ENCODE measurements at places on chromosomes 1 and 21. TPM values are rescaled to one million over a fixed set of nuclear protein-coding genes. Genes with fewer than 3 reads are reported as not detected.

The ZSWIM5 gene
- total RNA-seq, result 0.58 TPM

The ADCY10 gene
- 0.08 TPM for total RNA-seq

The MAP1LC3C gene
- not detected for total RNA-seq

The TRPM2 gene
- 8.8 TPM for total RNA-seq

The CD52 gene
- not detected for total RNA-seq

The THEM5 gene
- not detected for total RNA-seq

The NOS1AP gene
- total RNA-seq, result 0.43 TPM

The RIMKLA gene
- total RNA-seq, result 0.70 TPM

The C4BPA gene
- total RNA-seq, result 0.58 TPM

The C1orf185 gene
- total RNA-seq, result not detected

The KRTAP21-2 gene
- total RNA-seq, result not detected

The LCE6A gene
- not detected for total RNA-seq

The CAMK2N1 gene
- total RNA-seq, result 38.9 TPM

The HPDL gene
- 3.6 TPM for total RNA-seq

The SEMA4A gene
- 0.65 TPM for total RNA-seq

The SPATA21 gene
- 0.06 TPM for total RNA-seq

The EIF4G3 gene
- total RNA-seq, result 17.9 TPM

The FCN3 gene
- not detected for total RNA-seq

The FCRL6 gene
- not detected for total RNA-seq

The OMA1 gene
- 7.5 TPM for total RNA-seq

The FBLIM1 gene
- 20.9 TPM for total RNA-seq

The RYR2 gene
- not detected for total RNA-seq

The CKS1B gene
- total RNA-seq, result 366 TPM

The SPRR2E gene
- total RNA-seq, result not detected

The MMP23B gene
- total RNA-seq, result 1.1 TPM

The KRTAP20-4 gene
- total RNA-seq, result not detected

The CD164L2 gene
- not detected for total RNA-seq

The CCDC27 gene
- total RNA-seq, result not detected

The PLA2G2D gene
- not detected for total RNA-seq

The HUNK gene
- 1.3 TPM for total RNA-seq

The PLEKHA6 gene
- 20.3 TPM for total RNA-seq

The RNF186 gene
- total RNA-seq, result not detected

The ELF3 gene
- total RNA-seq, result 258 TPM

The DCDC2B gene
- not detected for total RNA-seq

The GSTM1 gene
- total RNA-seq, result not detected

The TBX15 gene
- 0.08 TPM for total RNA-seq

The WDR64 gene
- not detected for total RNA-seq

The ADGRL2 gene
- 12.2 TPM for total RNA-seq

The DIO1 gene
- total RNA-seq, result not detected

The HNRNPCL2 gene
- total RNA-seq, result not detected

The CORT gene
- total RNA-seq, result 0.32 TPM

The ANGPTL3 gene
- total RNA-seq, result not detected

The RHD gene
- not detected for total RNA-seq

The CASZ1 gene
- 2.5 TPM for total RNA-seq

The GNG4 gene
- 15.4 TPM for total RNA-seq

The C1orf116 gene
- total RNA-seq, result 2.6 TPM

The AP4B1 gene
- total RNA-seq, result 11.0 TPM

The TMEM52 gene
- 0.36 TPM for total RNA-seq

The PRMT2 gene
- 54.4 TPM for total RNA-seq

The APCS gene
- total RNA-seq, result not detected

The CCDC30 gene
- total RNA-seq, result 0.92 TPM

The SERPINC1 gene
- not detected for total RNA-seq

The SELL gene
- 0.28 TPM for total RNA-seq

The SMPDL3B gene
- total RNA-seq, result 0.99 TPM

The RNU1-1 gene
- not detected for total RNA-seq

The USP21 gene
- total RNA-seq, result 24.6 TPM

The MIGA1 gene
- total RNA-seq, result 7.5 TPM

The SDHB gene
- 99.4 TPM for total RNA-seq

Measured in A549 treated with CpdA at 1 μM for 4 hours (cell line).